Frontal cortex (tissue), 4 donors: ENCODE measurements at places on chromosomes 3 and 15.

- DNase-seq = no peak
These were observed 96.3 kb upstream of the P2RY1 start for GRCh38 chr3:152738656-152739055.

DNA sequence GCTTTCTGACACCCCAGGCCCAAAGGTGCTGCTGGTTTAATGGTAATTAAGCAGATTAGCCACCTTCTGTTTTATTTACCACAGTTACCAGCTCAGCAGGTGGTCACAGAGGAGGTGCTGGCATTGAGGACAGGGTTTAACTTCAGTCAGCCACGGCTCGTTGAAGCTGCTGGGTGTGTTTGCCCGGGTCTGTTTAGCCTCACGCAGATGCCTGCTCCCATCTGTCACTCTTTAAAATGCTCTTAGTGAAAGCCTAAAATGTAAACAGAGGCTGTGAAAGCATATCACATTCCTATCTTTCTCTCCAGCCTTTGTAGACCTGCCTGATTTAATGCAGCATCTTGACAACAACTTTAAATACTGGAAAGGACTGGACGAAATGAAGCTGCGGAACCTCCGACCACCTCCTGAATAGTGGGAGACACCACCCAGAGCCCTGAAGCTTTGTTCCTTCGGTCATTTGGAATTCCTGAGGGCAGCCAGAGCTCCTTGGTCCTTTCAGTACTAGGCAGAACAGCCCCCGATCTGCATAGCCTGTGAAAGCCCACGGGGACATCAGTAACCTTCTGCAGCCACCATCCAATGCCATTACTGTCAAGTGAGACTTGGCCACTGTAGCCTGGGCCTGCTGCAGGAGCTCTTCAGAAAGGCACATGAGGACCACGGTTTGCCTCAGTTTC, 156.0 kb downstream of the PDE8A start:
- DNase-seq = no peak

- no peak for DNase-seq
These were observed 14.7 kb downstream of the EDEM1 start for GRCh38 chr3:5202222-5202621.

DNA sequence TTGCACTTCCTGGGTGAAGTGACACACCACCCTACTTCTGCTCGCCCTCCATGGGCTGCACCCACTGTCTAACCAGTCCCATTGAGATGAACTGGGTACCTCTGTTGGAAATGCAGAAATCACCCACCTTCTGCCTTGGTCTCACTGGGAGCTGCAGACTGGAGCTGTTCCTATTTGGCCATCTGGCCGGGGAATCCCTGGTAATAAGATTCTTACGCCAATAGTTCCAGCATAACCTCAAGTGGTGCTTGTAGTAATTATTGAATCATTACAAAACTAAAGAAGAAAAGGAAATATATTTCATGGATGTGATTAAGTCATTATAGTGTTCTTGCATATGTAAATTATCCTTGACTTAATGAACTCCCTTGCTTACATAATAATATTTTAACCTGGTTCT, 841.9 kb downstream of the CADM2 start:
- no peak for DNase-seq

- no peak for DNase-seq
These were observed 1.7 kb upstream of the RARB start for GRCh38 chr3:25426408-25426807.

- DNase-seq = no peak
These were observed 58.9 kb downstream of the CD47 start for GRCh38 chr3:108031895-108032294.

GRCh38 chr3:144816323-144816722, 844.7 kb downstream of the DIPK2A start:
- no peak for DNase-seq

GRCh38 chr15:94080989-94081605, 150.3 kb upstream of the MCTP2 start:
- no peak for DNase-seq

- no peak for DNase-seq
These were observed 140.7 kb downstream of the VPS8 start for GRCh38 chr3:184952671-184953070.

DNA sequence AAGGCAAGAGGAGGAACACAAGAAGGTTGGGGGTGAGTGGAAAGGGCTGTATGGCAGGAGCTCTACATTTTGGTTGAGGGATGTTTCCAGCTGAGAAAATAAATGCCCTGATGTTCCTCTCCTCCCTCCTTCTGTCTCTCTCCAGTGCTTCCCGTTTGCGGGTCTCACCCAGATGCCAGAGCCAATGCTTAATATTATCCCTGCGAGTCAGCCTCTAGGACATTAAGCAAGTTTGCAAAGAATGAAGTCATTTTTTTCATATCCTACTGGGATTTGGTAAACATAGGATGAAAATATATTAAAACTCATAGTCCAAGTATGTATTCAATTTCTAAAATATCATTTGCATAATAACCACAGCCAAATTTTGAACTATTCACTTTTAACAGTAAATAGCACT, 295.9 kb downstream of the CADM2 start:
- DNase-seq = no peak

DNA sequence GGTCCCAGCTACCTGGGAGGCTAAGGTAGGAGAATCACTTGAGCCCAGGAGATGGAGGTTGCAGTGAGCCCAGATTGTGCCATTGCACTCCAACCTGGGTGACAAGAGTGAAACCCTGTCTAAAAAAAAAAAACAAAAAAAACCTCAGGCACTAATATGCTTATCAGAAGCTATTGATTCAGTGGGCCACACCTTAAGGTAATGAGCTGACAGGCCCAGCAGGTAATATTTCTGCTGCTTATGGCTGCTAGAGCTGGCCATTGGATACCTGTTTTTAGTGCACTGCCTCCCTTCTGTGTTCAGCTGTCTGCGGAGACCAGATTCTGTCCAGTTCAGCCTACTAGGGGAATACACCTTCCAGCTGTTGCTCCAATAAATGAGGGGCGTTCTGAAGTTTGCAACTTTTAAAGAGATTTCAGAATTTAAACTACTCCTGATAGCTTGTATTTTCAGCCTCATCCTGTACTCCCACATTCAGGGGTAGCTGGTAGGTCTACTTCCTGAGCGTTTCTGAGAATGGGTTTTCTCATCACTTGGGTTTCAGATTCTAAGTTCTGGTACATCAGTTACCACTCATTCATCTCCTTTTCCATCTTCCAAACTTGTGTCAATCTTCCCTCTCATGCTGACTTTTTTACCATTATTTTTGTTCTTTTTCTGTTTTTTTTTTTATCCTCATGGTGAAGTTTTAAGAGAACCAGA, 69.0 kb downstream of the ATP11B start:
- no peak for DNase-seq

- DNase-seq = no peak
These were observed 30.5 kb downstream of the PRR20G start for GRCh38 chr3:127257351-127257750.

DNA sequence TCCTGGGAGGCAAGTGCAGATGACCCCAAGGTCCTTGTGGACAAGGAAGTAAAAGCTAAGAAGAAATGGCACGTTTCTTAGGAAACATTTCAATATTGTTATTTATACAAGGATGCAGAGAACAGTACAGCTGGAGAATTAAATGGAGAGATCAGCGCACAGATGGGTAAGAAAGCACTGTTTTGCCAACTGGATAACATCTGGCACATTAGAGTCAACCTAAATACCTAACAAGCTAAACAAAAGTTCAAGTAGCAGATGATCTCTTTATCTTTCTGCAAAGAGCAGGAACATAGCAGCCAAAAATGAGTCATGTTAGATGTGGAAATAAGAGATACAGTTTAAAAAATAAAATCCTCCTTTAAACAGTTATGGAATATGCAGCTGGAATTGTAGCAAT, 15.7 kb upstream of the DPPA4 start:
- DNase-seq = no peak

DNA sequence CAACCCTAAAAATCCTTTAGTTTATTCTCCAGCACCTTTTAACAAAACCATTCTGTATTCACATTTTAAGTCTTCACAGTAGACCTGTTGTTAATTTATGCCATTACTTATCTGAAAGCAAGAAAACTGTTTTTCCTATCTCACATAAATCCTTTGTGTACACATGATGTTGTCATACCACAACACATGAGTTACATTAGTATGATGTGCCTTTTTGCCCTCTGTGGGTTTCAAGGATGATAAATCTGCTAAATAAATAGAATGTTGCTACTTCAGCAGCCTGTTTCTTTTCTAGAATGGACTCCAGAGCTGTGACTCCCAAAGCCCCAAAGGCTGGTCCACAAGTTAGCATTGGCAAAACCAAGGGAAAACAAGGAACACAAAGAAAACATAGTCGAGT, 151.6 kb downstream of the SERPINI1 start:
- DNase-seq = no peak

- DNase-seq = no peak
These were observed 7.9 kb downstream of the EPB42 start for GRCh38 chr15:43212951-43213350.

GRCh38 chr15:33190539-33190938, 4.0 kb downstream of the FMN1 start:
- DNase-seq = no peak

- DNase-seq = no peak
These were observed 32.2 kb upstream of the FMN1 start for GRCh38 chr15:33226559-33227181.

- DNase-seq = no peak
These were observed 4.8 kb downstream of the ST6GAL1 start for GRCh38 chr3:186935133-186935532.

- DNase-seq = no peak
These were observed 18.2 kb upstream of the SMAD3 start for GRCh38 chr15:67047149-67047661.

DNA sequence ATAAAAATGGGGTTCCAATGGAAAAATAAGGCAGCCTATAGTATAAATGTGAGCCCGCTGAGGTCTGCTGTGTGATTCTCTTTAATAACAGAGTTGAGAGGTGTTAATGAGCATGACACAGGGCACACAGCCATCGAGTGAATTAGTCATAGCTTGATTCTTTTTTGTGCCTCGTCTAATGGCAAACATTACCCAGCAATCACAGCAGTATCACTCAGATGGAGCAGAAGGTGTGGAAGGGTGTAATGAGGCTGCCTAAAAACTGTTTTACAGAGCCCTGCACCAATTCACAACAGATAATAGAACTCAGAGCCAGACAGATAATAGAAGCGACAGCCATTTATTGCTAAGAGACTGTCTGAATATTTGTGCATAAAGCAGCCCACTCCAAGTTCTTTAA, 178.6 kb upstream of the TPRG1 start:
- DNase-seq = no peak

GRCh38 chr3:171206283-171206682, 179.8 kb upstream of the SLC2A2 start:
- DNase-seq = no peak

DNA sequence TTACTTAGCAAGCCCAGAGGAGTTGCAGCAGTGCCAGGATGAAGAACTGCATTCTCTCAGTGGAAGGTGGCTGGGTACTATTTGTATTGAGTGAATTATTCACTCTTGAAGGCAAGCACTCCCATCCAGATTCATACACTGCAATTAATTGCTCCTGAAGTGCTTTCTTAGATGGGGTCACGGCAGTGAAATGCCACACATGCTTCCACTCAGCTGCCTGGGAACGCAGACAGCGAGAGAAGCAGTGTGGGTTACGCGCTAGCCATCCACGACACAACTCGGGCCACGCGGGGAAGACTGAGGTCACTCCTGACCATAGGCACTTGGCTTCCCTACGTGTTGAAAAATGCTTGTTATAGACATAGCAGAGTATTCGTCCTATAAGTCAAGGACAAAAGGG, 30.8 kb upstream of the LMCD1 start:
- DNase-seq = no peak

- DNase-seq = no peak
These were observed 1.8 kb downstream of the PSTPIP1 start for GRCh38 chr15:76996526-76997401.

DNA sequence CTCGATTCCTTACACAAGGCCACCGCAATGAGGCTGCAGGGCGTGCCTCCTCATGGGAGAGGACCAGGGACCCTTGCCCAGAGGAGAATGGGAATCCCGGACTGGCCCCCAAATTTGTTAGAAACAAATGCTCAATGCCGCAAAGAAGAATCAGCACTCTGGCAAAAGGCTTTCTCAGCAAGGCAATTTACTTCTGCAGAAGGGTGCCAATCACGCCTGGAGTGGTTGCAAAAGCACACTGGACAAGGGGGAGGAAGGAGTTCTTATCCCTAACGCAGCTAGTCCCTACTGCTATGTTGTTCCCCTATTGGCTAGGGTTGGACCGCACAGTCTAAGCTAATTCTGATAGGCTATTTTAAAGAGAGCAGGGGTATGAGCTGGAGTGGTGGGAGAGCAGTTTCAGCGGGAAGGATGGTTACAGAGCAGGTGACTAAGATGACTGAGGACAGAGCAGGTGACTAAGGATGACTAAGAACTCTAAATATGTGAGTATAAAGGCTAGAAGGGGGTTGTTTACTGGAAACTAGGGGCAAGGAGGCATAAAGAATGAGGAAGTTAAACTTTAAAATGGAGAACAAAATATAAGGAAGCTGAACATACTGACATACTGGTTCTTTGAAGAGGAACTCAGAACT, 48.5 kb downstream of the KATNBL1 start:
- DNase-seq = no peak

DNA sequence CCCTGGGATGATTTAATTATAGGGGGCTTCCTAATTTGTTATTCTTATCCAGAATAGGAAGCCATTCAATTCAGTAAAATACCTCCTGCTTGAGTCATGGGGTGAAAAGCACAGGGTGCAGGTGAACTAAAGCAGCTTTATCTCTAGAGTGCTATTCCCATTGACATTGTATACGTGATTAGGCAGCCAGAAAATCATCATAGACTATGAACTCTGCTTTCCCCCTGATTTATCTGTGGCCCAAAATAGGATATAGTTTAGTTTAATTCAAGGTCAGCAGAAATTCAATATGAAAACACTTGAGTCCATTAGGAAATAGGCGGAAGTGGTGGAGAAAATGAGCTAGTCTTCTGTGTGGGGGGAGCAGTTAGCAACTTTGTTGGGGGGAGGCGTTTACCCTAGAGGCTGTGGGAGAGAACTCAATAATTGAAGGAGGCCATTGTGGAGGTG, 18.2 kb upstream of the PRKCI start:
- DNase-seq = no peak

GRCh38 chr3:197083486-197083885, 53.9 kb upstream of the MELTF start:
- DNase-seq = no peak
